ENCODE measurements at places on chromosomes 11 and 22.

DNA sequence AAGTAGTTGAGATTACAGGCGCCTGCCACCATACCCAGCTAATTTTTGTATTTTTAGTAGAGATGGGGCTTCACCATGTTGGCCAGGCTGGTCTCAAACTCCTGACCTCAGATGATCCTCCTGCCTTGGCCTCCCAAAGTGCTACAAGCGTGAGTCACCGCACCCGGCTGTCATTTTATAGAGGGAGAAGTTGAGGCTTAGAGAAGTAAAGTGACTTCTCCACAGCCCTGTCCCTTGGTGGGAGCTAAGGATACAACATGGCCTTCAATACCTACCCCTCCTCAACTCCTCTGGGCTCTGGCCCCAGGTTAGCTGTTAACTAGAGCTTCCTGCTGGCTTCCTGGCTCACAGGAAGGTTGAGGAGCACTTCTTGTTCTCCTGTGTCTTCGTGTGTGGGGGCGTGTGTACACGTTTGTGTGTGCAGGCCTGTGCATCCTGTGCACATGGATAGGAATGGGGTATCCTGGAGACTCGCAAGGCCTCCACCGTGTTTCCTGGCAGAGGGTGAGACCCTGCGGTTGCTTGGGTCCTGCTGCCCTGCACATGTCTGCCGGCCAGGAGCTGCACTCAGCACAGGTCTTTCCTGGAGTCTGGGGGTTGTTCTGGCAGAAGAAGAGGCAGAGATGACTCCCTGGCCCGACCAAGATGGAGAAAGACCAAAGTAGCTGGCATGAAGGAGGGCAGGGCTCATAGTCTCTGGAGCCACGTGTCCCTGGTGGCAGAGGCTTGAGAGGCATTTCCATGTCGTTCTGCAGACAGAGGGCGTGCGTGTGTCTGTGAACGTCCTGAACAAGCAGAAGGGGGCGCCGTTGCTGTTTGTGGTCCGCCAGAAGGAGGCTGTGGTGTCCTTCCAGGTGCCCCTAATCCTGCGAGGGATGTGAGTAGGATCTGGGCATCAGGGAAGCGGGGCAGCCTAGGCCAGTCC is 2.4 kb downstream of the SIDT2 start:
- DNase-seq: no peak

- DNase-seq: no peak
These were observed 10.1 kb downstream of the C11orf91 start for GRCh38 chr11:33690290-33691065.

GRCh38 chr11:130052567-130052966 is 17.1 kb upstream of the APLP2 start:
- no peak for DNase-seq

- no peak for DNase-seq
These were observed 110.0 kb upstream of the KIRREL3 start for GRCh38 chr11:127110542-127110941.

DNA sequence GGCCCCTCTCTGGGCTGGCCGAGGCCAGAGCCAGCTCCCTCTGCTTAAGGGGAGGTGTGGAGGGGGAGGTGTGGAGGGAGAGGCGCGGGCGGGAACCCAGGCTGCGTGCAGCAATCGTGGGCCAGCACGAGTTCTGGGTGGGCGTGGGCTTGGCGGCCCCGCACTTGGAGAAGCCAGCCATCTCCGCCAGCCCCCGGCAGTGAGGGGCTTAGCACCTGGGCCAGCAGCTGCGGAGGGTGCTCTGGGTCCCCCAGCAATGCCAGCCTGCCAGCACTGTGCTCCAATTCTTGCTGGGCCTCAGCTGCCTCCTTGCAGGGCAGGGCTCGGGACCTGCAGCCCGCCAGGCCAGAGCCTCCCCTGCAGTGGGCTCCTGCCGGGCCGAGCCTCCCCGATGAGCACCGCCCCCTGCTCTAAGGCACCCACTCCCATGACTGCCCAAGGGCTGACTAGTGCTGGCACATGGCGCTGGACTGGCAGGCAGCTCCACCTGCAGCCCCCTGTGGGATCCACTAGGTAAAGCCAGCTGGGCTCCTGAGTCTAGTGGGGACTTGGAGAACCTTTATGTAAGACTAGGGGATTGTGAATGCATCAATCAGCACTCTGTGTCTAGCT is 96.7 kb upstream of the OR9G4 start:
- no peak for DNase-seq

DNA sequence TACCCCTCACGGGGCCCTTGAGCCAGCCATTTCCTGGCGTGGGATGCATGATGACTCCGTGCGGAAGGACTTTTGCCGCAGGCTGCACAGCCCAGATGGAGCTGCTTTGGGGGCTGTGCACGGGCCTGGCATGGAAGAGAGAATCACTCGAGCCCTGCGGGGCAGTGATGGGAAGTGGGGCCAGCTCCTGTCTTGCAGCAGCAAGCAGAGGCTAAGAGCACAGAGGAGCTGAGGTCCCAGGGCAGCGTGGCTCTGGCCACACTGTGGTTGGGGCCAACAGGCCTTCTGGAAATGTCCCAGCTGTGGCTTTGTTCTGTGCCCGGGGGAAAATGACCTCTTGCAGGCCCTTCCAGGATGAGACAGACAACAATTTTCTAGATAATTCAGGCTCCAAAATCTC is 92.7 kb upstream of the TIMP3 start:
- DNase-seq: no peak

DNA sequence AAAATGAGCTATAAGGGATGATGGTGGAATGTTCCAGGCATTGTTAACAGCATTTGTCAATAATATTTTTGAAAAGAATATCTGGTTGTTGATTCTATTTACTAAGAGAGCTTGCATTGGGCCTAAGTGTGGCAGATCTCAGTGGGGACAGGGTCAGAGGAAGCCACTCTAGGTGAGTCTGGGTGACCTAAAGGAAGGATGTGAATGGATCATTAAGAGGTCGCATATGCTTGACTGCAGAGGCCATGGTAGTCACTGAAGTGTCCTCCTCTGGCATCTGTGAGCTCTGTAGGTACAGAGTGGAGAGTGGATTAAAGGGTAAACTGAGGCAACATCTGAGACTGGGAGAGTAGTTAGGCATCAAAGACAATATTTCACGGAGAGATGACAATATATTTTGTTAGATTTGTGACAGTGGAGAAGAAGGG is 37.9 kb upstream of the TOP3B start:
- DNase-seq: no peak

- no peak for DNase-seq
These were observed 27.9 kb downstream of the GLB1L2 start for GRCh38 chr11:134359646-134360045.

DNA sequence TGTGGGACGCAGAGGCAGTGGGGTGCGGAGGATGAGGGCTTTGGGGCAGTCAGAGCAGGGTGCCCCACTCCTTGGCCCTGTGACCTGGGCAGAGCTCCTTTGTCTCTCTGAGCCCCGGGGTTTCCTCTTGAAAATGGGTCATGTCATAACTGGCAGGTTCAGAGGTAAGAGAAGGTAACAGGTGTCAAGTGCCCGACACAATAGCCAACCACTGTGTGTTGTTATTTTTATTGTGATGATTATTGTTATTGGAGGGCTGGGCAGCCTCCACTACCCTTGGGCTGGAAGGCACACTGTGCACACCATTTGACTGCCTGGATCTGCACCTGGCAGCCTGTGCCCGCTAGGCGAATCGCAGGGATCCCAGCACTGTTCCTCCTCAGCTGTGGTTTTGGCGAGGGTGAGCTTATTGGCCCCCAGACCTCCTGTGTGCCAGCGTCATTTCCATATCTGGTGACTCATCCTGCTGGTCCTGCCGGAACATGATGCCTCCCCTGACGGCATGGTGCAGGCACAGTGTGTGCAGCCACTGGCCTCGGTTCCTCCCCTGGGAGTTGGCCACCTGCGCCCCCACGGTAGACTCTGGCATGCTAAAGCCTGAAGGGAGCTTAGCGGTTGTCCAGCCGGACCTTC is 15.4 kb upstream of the SOX10 start:
- no peak for DNase-seq

GRCh38 chr22:37777122-37777687 is 30.5 kb upstream of the GCAT start:
- no peak for DNase-seq

DNA sequence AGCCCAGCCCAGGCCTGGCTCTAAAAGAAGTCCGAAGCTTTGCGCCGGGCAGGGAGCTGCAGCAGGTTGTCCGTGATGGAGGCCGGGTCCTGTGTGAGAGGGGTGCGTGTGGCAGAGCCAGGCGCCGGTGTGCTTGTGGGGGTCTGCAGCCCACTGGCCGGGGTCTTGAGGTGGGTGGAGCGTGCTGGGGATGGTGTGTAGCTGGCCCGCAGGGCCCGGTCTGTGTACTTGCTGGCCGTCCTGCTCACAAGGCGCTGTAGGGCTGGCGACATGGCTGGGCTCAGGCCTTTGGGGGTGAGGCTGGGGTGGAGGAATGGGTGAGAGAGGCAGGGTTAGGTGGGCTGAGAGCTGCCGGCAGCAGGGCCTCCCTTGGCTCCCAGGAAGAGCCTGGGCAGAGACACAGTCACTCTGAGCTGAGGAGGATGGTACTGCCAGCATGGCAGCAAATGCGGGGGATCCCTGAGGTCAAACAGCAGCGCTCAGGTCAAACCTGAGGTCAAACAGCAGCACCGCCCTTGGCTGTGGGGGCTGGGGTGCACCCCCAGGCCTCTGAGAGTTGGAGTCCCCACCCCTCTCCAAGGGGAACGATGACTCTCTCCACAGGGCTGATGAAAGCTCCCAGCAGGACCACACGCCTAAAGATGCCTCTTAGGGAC is 3.2 kb downstream of the TSSK2 start:
- no peak for DNase-seq

- DNase-seq: no peak
These were observed 20.6 kb upstream of the RPS13 start for GRCh38 chr11:17098038-17098437.

- DNase-seq: no peak
These were observed 75.5 kb upstream of the CD44 start for GRCh38 chr11:35063488-35063931.

GRCh38 chr22:44127356-44127755 is 53.4 kb upstream of the PARVG start:
- no peak for DNase-seq

GRCh38 chr11:7559398-7560283 is 45.8 kb downstream of the PPFIBP2 start:
- DNase-seq: no peak

GRCh38 chr11:12235947-12236743 is 125.8 kb downstream of the MICAL2 start:
- peak; percentile 36 for DNase-seq

DNA sequence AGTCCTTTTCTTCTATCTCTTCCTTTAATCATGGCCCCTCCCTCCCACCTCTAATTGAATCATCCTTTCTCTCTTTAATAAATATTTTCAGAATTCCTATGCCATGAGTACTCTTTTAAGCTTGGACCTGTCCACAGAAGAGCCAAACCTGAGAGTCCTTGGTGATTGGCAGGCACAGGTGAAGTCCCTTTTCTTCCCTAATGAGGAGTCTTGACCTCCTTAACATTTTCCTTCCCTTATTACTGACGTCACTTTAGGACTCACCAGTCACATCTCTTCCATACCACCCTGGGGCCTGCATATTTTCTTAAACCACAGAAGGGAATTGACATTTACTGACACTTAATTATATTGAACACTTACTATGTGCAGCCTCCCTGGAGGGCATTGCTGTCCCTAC is 41.0 kb upstream of the RASSF10 start:
- DNase-seq: no peak

DNA sequence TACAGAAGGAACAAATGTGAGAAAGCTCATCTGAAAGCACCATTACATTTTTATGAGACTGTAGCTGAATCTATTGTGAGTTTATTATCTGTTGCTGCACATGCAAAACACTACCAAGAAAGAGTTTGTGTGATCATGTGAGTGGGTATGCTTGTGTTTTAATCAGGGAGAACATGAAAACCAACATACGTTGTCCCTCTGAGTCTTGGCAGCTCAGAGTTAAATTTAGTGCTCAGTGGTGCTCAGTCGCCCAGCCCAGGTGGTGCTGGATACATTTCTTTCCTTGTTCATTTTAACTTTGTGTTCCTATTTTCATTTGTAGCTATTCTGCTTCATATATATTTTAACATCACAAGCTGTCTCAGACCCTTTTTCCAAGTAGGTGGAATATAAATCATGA is 500.6 kb downstream of the NTM start:
- DNase-seq: no peak

GRCh38 chr11:9692691-9693090 is 28.8 kb downstream of the SWAP70 start:
- DNase-seq: no peak

DNA sequence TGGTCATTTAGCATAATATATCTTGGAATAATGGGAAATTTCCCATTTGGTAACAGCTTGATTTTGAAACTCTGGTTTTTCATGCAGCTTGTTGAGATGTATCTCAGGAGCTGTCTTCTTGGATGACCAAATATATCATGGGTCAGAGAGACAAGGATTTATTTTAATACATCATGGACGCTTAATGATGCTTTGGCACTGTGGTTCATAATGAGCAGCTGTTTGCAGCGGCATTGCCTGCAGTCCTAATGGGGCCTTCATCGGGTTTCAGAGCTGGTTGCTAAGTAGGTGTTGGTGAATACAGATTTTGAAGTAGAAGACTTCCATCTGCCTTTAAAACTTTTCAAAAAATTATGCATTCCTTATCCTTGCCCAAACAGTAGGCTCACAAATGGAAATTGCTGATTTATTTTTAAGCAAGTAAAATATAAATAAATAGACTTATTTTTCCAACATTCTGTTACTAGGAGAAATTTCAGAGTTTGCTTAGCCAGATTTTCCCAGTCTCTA is 389.5 kb upstream of the FAT3 start:
- DNase-seq: no peak

GRCh38 chr22:19871023-19871844 is 16.6 kb upstream of the GNB1L start:
- no peak for DNase-seq

DNA sequence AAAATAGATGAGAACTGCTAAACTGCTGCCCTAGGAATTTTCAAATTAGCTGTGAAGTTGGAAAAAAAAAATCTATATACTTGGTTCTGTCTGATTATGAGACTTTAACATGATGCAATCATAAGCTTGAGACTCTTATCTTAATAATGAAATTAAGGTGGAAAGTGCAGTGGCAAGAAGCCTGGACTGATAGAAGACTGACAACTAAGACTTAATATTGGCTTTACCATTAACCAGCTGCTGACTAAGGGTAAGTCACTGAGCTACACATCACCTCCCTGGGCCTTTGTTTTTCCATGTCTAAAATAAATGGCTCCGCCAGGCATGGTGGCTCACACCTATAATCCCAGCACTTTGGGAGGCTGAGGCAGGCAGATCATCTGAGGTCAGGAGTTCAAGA is 56.9 kb downstream of the SLC35F2 start:
- no peak for DNase-seq

- peak; percentile 33 for DNase-seq
These were observed 41.1 kb downstream of the UBASH3B start for GRCh38 chr11:122696662-122697061.

DNA sequence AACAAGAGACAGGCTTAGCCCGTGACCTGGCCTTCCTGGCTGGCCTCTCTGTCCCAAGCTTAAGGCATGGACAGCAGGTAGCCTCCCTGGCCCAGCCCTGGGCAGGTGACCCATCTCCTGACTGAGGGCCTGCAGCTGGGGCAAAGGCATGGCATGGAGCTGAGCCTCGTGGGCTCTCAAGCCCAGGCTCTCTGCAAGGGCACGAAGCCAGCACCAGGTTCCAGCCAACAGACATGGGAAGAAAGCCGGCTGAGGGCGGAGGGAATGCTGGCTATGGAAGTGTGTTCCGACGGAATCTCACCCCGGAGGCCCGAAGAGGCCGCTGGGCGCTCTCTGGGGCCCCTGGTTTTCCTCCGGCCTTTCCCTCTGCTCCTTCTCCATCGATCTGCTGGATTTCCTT is 12.9 kb downstream of the DNAL4 start:
- DNase-seq: no peak

All from activated CD4-positive, alpha-beta T cell treated with anti-CD3 and anti-CD28 coated beads, Interleukin-2, amount 50 U/mL, for 24 hours (primary cell).